ENCODE measurements at places on chromosomes 3 and 15.

GRCh38 chr15:89132611-89133507 lies 44.6 kb downstream of the ABHD2 start:
- DNase-seq: peak; percentile 67

DNA sequence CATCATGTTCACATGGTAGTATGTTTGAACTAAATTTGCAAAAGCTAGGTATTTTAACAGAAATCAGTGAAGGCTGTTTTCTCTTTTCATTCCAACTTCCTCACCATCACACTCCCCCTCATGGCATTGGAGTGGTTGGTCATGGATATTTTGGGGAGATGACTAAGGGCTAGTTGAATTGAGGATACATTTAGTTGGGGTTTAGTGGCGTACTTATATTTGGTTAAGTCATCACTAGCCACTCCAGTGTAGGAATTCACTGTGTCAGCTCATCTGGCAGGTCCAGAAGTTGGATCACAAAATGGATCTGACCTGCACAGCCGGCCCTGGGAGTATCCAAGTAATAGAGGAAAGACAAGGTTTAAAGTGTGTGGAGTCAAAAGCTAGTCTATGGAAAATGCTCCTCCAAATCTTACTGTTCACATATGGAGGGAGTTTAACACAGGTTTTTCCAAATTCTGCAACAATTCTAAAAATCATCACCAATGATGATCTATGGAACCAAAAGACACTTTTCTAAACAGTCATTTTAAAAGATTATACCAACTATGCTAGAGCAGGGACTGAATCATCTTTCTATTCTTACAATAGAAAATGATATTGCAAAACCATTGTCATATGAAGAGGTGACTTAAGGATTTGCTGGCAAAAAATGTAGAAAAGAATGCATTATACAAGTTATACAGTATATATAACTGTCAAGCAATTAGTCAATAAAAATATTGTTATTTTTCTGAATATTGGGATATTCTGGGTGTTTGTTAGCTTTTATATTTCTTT lies 247.8 kb upstream of the PEX5L start:
- no peak for DNase-seq

GRCh38 chr3:126523745-126524428 lies at the start of gene CHST13:
TSS of gene CHST13 (plus strand) at chr3:126524155. CDS start at chr3:126524333, 178 bp downstream.
- peak; percentile 23 for DNase-seq

- no peak for DNase-seq
Measured at GRCh38 chr15:68244235-68244634, 14.7 kb upstream of the CLN6 start.

- DNase-seq: no peak
Measured at GRCh38 chr15:29712149-29712885, 110.0 kb downstream of the TJP1 start.

DNA sequence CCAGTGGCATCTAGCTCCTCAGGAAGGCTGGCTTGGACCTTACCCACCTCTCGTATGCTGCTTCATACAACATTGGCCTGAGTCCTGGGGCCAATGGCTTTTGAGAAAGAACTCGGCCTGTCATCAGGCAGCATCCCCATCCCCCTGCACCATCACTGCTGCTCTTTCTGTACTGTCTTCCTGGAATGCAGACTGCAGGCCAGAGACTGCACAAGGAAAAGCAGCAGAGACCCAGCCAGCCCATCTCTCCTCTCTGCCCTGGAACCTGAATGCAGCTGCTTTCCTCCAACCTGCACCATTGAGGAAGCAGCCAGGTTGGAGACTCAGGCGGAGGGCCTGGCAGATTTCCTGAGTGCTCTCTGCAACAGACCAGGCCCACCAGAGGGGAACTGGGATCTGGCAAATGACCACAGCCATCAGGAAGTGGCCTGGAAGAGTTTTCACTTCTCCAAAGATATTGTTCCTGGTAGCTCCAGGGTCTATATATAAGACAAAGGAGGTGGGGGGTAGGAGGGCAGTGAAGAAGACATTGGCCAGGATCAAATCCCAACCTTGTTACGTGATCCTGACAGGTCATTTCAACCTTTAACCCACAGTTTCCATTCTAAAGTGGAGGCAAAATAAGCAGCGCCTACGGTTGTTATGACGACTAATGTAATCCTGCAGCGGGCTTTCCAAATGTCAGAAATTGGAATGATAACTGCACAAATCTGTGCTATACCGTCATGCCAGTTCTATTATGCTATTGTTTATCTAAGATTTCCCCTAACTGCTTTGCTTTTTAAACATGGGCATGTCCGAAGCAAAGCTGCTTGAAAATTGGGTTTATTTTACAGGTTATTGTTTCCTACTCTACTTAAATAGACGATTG lies 24.4 kb upstream of the RAB7A start:
- no peak for DNase-seq

DNA sequence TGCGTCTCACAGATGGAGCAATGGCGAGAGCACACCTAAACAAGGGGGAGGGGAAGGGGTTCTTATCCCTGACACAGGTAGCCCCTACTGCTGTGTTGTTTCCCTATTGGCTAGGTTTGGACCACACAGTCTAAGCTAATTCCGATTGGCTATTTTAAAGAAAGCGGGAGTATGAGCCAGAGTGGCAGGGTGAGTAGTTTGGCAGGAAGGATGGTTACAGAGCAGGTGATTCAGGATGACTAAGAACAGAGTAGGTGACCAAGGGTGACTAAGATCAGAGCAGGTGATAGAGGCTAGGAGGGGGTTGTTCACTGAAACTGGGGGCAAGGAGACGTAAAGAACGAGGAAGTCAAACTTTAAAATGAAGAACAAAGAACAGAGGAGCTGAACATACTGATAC lies 511.8 kb downstream of the EDEM1 start:
- DNase-seq: no peak

DNA sequence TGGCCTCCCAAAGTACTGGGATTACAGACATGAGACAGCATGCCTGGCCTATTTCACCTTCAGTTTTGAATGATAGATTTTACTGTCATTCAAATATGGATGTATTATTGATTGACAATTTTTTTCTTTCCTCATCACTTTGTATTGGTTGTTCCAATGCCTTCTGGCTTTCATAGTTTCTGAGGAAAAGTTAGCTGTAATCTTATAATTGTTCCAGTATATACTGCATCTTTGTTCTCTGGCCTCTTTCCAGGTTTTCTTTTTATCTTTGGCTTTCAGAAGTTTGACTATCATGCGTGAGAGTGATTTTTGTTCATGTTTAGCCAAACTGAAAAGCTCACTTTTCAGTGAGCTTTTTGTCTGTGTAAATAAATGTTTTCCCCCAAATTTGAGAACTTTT lies 157.1 kb downstream of the RSRC1 start:
- DNase-seq: no peak

- DNase-seq: no peak
Measured at GRCh38 chr3:102036472-102036871, 187.2 kb downstream of the NFKBIZ start.

DNA sequence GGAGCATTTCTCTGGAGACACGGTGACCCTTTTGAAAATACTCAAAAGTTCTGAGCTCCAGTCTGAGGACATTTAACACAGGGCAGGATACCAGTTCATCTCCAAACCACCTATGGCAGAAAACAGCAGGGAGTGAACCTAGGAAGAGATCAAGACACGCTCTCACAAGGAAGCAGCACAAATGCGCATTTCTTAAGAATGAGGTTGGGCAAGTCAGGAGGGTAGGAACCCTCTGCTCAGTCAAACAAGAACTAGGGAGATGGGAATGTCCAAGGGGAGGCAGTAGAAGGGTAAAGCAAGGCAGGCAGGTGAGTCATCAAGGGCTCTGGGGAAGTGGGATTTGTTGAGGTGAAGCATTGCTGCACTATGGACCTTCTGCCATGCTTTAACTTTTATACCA lies 60.3 kb upstream of the PSMD6 start:
- no peak for DNase-seq

GRCh38 chr15:58217460-58217859 lies 79.3 kb downstream of the AQP9 start:
- no peak for DNase-seq

- DNase-seq: no peak
Measured at GRCh38 chr3:132464066-132464465, 46.8 kb downstream of the DNAJC13 start.

GRCh38 chr3:47098910-47099309 lies 65.0 kb downstream of the SETD2 start:
- no peak for DNase-seq

GRCh38 chr3:122773944-122774509 lies 19.6 kb downstream of the HSPBAP1 start:
- DNase-seq: no peak

GRCh38 chr3:156749244-156749643 lies 74.9 kb downstream of the TIPARP start:
- no peak for DNase-seq

GRCh38 chr3:171778493-171778892 lies 31.8 kb downstream of the PLD1 start:
- no peak for DNase-seq

GRCh38 chr15:84929795-84930603 lies 45.5 kb downstream of the SLC28A1 start:
- DNase-seq: no peak

DNA sequence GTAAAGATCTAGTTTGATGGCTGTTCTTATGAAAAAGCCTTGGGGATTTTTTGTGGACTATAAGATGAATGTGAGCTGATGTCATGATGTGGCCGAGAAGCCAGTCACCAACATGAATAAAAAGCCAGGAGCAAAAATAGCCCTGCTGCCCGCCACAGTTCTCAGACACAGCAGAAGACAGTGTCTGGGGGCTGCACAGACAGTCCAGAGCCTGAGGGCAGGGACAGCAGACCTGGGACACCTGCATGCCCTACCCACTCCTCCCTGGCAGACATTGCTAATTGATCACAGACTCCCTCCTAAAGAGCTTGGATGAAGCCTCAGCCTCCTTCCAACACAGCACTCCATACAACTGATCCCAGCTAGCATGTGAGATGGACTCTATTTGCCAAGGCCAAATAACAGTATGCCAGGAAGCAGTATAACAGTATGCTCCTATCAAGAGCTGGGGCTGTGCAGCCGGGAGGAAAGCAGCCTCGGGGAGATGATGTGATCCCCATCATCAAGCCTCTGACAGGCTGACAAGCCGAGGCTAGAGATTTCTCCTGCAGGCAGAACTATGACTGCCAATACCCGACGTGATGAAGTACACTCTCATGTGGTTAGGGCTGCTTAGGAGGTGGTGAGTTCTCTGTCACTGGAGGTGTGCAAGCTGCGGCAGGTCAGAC lies 105.4 kb upstream of the RPL32 start:
- no peak for DNase-seq

DNA sequence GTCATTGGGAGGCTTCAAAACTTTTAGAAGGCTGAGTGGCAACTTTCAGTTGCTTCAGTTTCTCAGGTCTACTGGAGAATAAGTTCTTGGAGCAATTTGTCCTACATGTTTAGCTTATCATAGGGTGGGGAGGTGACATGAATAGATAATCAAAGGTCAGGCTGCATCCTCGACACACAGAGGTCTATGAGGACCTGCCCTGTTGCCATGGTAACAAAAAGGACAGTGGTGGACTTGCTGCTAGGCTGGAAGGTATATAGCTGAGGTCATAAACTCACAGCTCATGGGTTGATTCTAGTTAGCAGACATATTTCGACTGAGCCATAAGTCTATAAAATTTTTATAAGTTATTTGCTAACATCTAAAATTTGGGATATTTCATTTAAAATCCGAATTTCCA lies 267.0 kb downstream of the THRB start:
- DNase-seq: no peak

DNA sequence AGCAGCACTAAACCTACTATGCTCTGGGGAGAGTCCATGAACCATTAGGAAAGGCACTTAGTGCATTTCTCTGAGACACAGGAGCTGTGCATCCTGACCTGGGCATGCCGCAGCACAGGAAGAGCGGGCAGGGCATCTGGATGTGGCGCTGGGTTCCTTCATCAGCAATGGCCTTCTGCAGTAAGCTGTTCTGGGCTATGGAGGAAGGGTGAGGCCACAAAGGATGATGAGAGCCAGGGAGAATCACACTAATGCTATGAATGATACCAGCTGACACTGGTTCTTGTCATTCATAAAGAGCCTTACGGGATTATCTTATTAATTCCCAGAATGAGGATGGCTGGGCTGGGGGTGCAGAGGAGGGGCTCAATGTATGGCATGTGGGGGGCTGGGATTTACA lies 12.7 kb upstream of the SCN10A start:
- DNase-seq: no peak

DNA sequence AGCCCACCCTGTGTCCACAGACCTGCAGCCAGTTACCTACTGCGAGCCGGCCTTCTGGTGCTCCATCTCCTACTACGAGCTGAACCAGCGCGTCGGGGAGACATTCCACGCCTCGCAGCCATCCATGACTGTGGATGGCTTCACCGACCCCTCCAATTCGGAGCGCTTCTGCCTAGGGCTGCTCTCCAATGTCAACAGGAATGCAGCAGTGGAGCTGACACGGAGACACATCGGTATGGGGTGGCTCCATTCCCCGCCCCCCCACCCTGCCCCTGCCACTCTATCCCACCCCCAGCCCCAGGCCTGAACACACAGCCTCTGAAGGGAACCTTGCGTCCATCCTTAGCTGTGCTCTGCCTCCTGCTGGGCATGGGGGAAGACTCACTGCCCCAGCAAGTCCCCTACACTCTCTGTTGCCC lies 73.2 kb downstream of the AAGAB start:
- DNase-seq: no peak

DNA sequence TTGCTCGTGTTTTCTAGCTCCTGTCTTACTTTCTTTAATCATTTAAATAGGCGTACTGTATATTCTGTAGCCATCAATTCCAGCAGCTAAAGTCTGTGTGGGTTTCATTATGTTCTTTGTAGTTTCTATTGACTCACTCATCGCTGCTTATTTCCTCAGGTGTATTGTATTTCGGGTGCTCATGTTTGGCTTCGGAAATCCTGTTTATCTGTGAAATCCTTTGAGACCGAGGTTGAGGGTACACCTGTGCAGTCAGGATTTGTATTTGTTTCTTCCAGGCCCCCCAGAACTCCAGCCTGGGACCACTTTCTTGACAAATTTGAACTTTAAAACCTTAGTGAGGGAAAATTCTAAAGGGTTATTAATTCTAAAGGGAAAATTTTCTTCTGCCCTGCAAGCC lies 2.0 kb upstream of the PAK2 start:
- DNase-seq: no peak

DNA sequence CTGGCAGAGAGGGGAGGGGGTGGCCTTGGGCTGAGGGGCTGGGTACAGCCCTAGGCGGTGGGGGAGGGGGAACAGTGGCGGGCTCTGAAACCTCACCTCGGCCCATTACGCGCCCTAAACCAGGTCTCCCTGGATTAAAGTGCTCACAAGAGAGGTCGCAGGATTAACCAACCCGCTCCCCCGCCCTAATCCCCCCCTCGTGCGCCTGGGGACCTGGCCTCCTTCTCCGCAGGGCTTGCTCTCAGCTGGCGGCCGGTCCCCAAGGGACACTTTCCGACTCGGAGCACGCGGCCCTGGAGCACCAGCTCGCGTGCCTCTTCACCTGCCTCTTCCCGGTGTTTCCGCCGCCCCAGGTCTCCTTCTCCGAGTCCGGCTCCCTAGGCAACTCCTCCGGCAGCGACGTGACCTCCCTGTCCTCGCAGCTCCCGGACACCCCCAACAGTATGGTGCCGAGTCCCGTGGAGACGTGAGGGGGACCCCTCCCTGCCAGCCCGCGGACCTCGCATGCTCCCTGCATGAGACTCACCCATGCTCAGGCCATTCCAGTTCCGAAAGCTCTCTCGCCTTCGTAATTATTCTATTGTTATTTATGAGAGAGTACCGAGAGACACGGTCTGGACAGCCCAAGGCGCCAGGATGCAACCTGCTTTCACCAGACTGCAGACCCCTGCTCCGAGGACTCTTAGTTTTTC lies 4.9 kb downstream of the ISL2 start:
- no peak for DNase-seq

Measured in kidney capillary endothelial cell (primary cell).